ENCODE measurements at places on chromosomes 11 and 22.

DNA sequence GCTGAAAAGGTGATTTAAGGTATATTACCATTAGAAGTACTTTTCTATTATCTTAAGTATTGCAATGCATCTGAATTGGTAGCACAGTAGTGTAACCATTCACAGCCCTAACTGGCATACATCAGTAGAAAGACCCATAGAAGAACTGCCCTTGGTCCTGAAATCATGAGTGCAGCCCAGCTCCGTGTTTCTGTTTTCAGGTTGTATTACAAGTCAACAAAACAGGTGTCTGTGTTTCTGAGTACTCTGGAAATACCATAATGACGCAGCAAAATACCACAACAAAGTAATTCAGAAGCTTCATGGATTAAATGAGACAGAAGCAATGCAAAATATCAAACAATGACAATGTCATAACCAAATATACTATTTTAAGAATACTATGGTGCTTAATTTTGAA is 226.3 kb downstream of the OPCML start:
- DNase-seq = no peak

DNA sequence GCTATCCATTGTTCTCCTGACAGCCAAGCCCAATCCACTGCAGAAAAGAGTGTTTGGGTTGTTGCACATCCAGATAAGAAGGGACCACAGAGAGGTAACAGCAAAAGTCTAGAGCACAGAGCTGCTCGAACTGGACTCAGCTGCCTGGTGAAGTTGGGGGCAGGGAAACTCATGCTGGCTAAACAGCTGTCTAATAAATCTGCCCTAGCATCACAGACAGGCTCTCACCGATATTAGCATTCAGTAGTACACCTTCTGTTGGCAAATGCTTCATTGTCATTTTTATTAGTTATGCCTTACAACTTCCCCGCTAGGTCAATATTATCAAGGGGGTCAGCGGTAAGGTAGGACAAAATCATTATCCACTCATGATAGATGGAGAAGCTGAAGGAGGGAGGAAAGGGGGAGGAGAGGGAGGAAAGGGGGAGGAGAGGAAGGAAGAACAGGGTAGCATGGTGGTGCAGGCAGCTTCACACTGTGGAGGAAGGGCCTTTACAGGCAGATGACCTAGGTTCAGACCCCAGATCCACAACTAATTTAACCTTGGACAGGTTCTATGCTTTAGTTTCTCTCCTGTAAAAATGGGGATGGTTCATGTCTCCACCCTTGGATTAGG is 102.7 kb downstream of the LARGE1 start:
- DNase-seq = no peak

GRCh38 chr22:42939941-42940653 is 74.9 kb downstream of the PACSIN2 start:
- no peak for DNase-seq

DNA sequence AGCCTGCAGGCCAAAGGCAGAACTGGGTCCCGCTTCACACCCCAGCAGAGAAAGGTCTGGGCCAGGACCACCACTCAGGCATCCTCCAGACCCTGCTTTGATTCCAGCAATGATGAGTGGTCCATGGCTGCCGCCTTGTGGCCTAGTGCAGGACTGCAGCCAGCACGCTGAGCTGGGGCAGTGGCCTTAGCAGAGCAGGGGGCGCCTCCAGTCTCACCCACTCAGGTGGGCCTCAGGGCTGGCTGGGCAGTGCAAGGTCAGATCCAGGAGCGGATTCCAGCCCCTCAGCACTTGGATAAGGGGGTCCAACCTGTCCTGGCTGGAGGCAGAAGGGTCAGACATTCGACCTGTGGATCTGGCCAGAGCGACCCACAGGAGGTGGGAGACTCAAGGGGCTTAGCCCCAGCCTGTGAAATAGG is 9.6 kb upstream of the PDE2A start:
- peak; percentile 63 for DNase-seq

- DNase-seq = no peak
These were observed 286.4 kb downstream of the DYNC2H1 start for GRCh38 chr11:103395612-103396011.

DNA sequence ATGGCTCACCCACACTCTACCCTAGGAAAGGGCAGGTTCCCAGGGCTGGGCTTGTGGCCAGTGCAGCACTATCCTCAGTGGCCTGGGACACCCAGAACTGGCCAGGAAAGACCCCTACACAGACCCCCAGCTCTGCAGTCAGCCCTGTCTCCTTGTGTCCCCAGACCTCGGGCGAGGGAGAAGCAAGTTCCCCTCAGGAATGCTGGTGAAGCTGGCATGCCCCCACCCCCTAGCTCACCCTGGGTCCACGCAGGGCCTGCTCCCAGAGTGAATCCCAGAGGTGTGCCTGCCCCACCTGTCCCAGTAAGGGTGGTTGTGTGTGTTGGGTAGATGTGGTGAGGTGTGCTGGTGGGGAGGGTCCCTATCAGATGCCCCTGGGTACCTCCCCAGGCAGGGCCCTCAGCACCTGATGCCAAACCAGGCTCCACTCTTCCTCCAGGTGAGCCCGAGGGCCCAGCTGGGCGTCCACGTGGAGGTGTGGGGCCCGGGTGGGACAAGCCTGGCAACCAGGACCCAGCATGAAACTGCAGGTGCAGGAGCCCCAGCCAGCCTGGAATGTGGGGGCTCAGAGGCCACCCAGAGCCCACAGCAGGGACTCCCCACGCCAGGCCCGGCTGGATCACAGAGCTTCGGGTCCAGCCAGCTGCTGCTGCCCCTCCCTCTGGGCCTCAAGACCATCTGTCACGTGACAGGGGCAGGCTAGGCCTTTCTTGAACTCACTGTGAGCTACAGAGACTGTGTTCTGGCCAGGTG is 48.4 kb upstream of the KCNQ1OT1 start:
- DNase-seq = peak; percentile 20

GRCh38 chr11:77027275-77027674 is 6.9 kb upstream of the B3GNT6 start:
- DNase-seq = no peak

DNA sequence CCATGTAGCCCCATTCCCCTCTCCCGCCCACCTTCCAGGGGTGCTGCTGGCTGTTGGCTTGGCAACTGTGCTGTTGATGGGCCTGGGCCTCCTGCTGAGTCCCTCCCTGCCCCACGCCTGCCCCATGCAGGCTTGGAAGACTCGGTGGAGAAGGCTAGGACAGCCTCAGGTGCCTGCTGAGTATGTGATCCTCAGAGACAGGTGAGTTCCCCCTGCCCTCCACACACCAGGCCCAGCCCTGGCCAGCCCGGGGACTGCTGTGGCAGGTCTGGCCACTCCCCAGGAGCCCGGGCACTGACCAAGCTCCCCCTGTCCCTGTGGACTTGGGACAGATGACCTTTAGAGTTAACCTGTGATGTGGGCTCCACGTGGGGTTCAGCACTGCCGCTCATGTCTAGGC is 20.7 kb upstream of the XKR3 start:
- no peak for DNase-seq

- DNase-seq = no peak
These were observed 64.8 kb downstream of the RAB30 start for GRCh38 chr11:83006877-83007330.

DNA sequence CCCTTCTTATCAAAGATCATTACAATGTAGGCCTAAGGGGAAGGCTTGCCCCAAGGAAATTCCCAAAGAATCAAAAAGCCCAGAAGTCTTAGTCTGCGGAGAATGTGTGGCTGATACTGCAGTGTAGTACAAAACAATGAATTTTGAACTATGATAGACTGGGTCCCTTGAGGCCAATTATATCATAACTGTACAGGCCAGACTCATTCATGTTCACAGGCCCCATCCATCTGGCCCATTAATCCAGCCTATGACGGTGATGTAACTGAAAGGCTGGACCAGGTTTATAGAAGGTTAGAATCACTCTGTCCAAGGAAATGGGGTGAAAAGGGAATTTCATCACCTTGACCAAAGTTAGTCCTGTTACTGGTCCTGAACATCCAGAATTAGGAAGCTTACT is 35.2 kb downstream of the IGLL1 start:
- no peak for DNase-seq

DNA sequence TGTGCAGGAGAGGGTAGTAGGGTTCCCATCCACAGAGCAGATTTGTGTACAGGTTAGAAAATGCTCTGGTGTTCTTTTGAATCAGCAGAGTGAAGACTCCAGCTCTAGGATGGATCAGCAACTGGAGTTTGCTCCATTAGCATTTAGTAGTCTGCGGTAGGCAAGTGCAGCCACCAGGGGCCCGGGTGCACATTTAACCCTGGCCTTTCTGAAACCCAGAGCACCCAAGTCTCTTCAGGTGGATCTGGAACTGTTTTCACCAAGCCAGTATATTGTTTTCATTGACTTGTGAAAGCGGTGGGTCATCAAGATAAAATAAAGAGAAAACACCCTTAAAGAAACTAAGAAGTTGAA is 100.8 kb upstream of the CLPB start:
- DNase-seq = no peak

- no peak for DNase-seq
These were observed 85.9 kb downstream of the MICAL3 start for GRCh38 chr22:17938484-17938924.

- DNase-seq = no peak
These were observed 46.3 kb downstream of the LDLRAD3 start for GRCh38 chr11:35990170-35990569.

DNA sequence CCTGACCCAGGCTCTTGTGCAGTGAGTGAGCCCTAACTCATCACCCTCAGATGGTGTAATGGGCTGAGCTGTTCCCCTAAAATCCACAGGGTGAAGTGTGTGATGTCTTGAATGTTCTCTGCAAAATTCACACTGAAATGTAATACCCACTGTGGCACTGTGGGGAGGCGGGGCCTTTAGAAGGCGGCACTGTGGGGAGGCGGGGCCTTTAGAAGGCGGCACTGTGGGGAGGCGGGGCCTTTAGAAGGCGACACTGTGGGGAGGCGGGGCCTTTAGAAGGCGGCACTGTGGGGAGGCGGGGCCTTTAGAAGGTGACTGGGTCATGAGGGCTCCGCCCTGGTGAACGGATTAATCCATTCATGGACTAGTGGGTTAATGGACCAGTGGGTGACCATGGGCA is 33.0 kb downstream of the CHID1 start:
- DNase-seq = no peak

DNA sequence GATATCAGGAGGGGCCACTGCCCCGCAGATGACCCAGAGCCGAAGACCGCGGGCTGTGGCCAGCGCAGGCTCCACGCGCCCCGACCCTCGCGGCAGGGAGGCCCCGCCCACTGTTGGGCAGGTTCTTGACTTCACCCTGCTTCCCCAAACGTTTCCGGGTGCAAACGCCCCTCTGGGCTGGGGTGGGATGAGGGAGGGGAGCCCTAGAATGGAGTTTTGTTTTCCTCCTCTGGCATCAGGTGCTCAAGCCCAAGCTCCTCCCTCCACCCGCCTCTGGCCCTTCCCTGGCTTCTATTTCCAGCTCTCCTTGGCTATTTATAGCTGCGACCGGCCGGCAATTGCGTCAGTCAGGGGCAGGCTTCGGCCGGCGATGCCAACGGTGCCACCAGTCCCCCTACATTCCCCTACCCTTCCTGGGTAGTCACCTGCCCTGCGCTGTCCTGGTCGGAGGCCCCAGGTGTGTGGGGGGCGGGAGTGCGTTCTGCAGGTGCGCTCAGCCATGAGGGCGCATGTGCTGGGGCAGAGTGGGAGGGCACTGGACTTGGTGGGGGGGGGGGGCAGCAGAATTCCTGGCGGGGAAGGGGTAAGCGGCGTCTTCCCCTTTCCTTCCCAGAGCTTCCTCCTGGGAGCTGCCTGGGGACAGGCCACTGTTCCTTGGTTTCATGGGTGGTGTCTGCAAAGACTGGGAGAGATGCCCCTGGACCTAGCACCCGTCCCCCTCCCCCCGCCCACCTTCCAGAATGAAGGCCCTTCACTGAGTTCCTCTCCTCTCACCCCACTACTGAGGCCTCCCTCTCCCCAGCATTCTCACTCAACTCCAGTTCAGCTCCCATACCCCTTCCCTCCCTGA is 23.6 kb downstream of the DUSP8 start:
- peak; percentile 72 for DNase-seq

DNA sequence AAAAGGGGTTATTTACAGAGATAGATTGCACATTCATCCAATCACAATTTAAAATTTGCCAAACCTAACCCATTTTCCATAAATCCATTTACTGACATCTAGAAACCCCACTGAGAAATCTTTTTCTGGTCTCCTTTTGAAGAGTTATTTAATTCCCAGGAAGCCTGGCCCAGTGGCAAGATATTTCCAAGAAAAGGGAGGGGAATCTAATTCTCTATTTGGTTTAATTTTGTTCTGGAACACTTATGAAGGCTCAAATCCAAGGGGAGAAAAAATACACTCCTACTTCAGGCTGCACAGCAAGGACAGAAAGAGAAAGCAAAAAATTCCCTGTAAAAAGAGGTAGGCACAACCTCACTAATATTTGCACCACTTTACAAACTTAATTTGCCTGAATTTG is 88.2 kb upstream of the LDLRAD3 start:
- no peak for DNase-seq

DNA sequence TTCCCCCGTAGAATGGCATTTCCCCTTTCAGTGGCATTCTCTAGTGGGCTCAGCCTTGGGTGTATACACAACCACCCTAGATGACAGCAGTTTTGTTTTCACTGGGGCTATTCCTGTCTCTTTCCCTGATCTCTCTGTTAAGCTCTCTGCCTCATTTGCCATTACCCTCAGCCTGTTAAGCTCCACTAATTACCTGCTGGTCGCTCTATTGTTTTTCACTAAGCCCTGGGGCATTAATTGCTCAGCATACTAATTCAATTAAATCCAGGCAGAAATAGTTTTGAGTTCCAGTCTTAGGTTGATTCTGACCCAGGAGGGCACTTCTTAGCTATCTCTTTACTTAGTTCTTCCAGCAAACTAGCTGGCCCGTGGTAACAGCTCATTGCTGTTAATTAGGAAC is 80.0 kb downstream of the BRD1 start:
- DNase-seq = no peak

GRCh38 chr11:58688789-58689503 is 42.8 kb downstream of the GLYAT start:
- DNase-seq = no peak

- DNase-seq = no peak
These were observed 16.9 kb downstream of the DAGLA start for GRCh38 chr11:61697078-61697502.

DNA sequence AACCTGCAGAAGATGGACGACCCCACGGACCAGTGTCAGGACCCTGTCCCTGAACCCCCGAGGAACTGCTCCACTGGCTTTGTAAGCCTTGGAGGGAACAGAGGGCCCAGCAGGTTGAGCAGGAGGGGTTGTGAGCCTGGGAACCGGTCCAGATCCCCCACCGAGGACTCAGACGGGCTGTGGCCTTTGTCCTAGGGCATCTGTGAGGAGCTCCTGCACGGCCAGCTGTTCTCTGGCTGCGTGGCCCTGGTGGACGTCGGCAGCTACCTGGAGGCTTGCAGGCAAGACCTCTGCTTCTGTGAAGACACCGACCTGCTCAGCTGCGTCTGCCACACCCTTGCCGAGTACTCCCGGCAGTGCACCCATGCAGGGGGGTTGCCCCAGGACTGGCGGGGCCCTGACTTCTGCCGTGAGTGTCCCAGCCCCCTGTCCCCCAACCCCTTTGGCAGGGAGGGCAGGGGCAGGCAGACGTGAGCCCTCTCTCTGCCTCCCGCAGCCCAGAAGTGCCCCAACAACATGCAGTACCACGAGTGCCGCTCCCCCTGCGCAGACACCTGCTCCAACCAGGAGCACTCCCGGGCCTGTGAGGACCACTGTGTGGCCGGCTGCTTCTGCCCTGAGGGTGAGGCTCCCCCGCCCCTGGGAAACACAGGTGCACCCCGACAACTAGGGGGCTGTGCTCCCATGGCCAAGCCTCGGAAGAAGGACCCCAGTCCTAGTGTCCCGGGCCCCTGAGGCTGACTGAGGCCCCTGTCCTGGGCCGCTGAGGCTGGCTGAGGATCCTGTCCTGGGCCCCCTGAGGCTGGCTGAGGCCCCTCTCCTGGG is 6.4 kb downstream of the MUC5AC start:
- peak; percentile 15 for DNase-seq
